Upper lobe of right lung (tissue), 1 donor: ENCODE measurements at places on chromosomes 12 and 14.

- peak; percentile 87 for DNase-seq
- no peak overlapping the region for H3K27ac ChIP-seq
- H3K4me1 ChIP-seq = peaks cover 21% of the 10 kb centered on the region
- H3K27me3 ChIP-seq = no peaks in the 10 kb centered on the region
These were observed 1.7 kb downstream of the RARG start for GRCh38 chr12:53230108-53230845.

GRCh38 chr14:54901380-54902142 is 1.1 kb downstream of the GCH1 start:
- peak overlapping the region; percentile 81 for H3K27ac ChIP-seq
- no peak for DNase-seq
- H3K4me1 ChIP-seq = peaks cover 5% of the 10 kb centered on the region
- H3K36me3 ChIP-seq = no peaks in the 10 kb centered on the region
- H3K27me3 ChIP-seq = no peaks in the 10 kb centered on the region
- peak overlapping the region; percentile 94 for H3K4me3 ChIP-seq

DNA sequence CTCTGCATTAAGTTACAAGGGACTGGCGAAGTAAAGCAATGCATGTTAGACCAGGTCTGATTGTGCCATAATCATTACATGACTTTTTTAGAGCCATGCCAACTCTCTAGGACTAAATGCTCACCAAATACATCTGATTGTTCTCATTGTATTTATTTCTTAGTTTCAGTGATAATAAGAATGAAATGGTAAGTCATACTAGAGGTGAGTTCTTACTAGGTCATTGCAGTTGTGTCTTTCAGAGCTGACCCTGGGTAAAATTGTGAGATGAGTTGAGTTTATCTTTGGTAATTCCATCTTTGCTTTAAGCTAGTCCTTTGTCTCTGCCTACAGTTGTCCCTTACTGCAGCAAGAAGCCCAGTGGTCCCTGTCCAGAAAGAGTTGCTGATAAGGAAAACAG is 73.2 kb downstream of the PRKCH start:
- H3K36me3 ChIP-seq = no peaks in the 10 kb centered on the region
- no peak for DNase-seq
- H3K4me3 ChIP-seq = no peak overlapping the region
- H3K27me3 ChIP-seq = no peaks in the 10 kb centered on the region

- H3K27ac ChIP-seq = no peak overlapping the region
- H3K27me3 ChIP-seq = no peaks in the 10 kb centered on the region
- DNase-seq = no peak
- peaks cover 5% of the 10 kb centered on the region for H3K4me1 ChIP-seq
- H3K36me3 ChIP-seq = no peaks in the 10 kb centered on the region
These were observed 31.9 kb downstream of the ETNK1 start for GRCh38 chr12:22656831-22657230.

- H3K36me3 ChIP-seq = peaks cover 51% of the 10 kb centered on the region
- DNase-seq = no peak
- no peaks in the 10 kb centered on the region for H3K27me3 ChIP-seq
- H3K4me3 ChIP-seq = no peak overlapping the region
- peaks cover 56% of the 10 kb centered on the region for H3K4me1 ChIP-seq
These were observed 7.8 kb upstream of the ITGB7 start for GRCh38 chr12:53214687-53215455.

DNA sequence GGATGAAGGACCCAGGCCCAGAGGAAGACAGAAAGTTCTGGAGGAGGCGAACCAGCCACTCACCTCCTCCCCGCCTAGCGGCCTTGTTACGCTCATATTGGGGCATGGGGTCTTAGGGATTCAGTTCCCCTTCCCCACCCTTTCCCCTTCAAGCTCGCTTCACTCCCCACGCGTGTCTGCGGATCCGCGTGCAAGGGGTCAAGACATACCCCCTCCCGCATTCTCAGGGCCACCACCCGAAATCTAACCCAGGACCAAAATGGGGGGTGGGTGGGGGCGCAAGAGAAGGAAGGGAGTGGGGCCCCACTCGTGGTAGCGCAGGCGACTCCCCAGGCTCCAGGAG is 584 bp upstream of the RFX4 start:
- DNase-seq = no peak
- H3K36me3 ChIP-seq = no peaks in the 10 kb centered on the region
- no peak overlapping the region for H3K4me3 ChIP-seq
- H3K27ac ChIP-seq = no peak overlapping the region
- peaks cover 19% of the 10 kb centered on the region for H3K4me1 ChIP-seq

DNA sequence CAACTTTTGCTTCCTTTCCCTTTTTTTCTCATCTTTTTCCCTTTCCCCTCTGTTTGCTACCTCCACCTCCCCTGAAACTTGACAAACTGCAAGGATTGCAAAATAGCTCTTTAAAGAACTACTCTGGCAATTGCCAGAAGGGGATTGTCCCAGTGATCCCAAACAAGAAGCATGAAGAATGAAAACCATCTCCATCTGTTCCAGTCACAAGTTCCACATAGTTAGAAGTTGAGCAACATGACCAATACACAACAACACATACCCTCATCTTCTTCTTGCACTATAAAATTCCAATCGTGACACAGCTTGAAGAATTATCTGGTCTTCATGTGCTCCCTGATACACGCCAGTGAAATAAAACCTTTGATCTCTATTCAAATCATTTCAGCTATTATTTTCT is 93.7 kb upstream of the USP15 start:
- no peak for DNase-seq
- H3K4me1 ChIP-seq = no peaks in the 10 kb centered on the region
- no peak overlapping the region for H3K27ac ChIP-seq
- H3K4me3 ChIP-seq = no peak overlapping the region

DNA sequence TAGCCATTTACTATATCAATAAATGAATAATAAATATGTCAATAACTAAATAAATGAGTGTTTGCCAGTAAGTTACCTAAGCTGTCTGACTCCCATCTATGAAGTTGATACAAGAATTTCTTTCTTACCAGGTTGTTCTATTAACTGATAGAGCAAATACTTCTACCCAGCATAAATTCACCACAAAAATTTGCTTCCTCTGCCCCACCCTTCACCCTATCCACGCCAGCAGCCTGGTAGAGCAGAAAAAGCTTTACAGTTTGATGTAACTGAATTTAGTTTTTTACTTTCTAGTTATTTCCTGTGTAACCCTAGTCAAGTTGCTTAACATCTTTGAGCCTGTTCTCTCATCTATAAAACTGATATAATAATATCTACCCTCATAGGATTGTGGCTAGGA is 94.9 kb upstream of the SLC16A7 start:
- H3K36me3 ChIP-seq = no peaks in the 10 kb centered on the region
- no peak for DNase-seq
- no peaks in the 10 kb centered on the region for H3K4me1 ChIP-seq
- no peak overlapping the region for H3K27ac ChIP-seq

GRCh38 chr12:84572196-84572595 is 340.4 kb downstream of the SLC6A15 start:
- no peaks in the 10 kb centered on the region for H3K36me3 ChIP-seq
- no peaks in the 10 kb centered on the region for H3K4me1 ChIP-seq
- no peak for DNase-seq
- H3K27ac ChIP-seq = no peak overlapping the region

DNA sequence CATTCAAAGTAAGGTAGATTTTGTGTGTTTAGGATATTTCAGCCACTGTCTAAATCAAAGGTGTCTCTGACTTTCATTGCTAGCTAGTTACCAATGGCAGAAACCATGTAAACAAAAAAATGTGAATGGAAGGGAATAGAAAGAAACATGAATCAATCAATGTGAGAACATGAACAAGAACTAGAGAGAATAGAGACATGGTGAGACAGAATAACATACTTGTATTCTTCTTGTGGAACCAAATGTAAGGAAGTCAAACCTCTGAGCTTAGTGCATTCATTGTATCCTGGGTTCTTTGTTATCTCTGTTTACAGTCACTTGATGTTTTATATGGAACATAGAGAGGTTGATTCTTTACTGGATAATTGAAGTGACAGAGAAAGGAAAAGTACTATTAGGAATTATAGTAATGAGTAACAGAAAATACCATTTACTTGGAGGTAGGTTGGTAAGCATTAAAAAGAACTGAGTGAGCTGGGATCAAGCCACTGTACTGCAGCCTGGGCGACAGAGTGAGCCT is 2.6 kb upstream of the WNK1 start:
- no peak for DNase-seq
- no peak overlapping the region for H3K27ac ChIP-seq
- no peaks in the 10 kb centered on the region for H3K27me3 ChIP-seq
- no peaks in the 10 kb centered on the region for H3K36me3 ChIP-seq

- no peak for DNase-seq
- H3K4me1 ChIP-seq = no peaks in the 10 kb centered on the region
- no peak overlapping the region for H3K4me3 ChIP-seq
- no peaks in the 10 kb centered on the region for H3K36me3 ChIP-seq
- no peaks in the 10 kb centered on the region for H3K27me3 ChIP-seq
These were observed 30.2 kb upstream of the SRGAP1 start for GRCh38 chr12:63814146-63814772.

- no peaks in the 10 kb centered on the region for H3K27me3 ChIP-seq
- no peaks in the 10 kb centered on the region for H3K4me1 ChIP-seq
- no peak overlapping the region for H3K27ac ChIP-seq
- H3K36me3 ChIP-seq = peaks cover 17% of the 10 kb centered on the region
- no peak for DNase-seq
- no peak overlapping the region for H3K4me3 ChIP-seq
These were observed 78.4 kb downstream of the FRMD6 start for GRCh38 chr14:51730098-51730497.

DNA sequence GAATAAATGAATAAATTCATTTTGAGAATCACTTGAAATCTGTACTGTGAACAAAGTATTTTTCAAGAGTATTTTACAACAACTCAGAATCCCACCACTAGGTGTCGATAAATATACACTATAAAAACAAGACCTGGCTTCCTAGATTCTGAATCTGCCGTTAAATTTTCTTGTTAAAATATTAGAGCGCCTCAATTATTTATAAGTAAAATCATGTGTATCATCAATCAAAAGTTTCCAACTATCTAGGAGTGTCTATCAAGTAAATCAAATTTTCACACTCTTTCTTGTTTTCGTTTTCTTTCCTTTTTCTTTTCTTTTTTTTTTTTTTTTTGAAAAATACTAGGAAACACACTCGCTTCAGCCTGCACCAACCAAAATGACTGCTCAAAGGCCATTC is 179.2 kb upstream of the DCN start:
- H3K4me1 ChIP-seq = no peaks in the 10 kb centered on the region
- peak overlapping the region; percentile 7 for H3K4me3 ChIP-seq
- H3K36me3 ChIP-seq = no peaks in the 10 kb centered on the region

DNA sequence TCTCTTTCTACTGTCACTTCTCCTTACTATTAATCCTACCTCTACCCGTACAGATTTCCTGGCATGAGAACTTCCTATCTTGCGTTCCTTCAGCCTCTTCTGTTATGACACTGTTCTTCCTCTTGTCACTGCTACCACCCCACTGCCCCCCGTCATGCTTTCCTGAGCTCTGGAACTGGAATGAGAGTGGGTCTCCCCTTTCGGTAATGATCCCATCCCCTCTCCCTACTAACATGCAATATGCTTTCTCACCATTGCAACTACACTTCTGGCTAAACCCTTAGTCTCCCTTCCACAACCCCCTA is 4.9 kb upstream of the AP1G2 start:
- peaks cover 28% of the 10 kb centered on the region for H3K27me3 ChIP-seq
- no peak overlapping the region for H3K4me3 ChIP-seq
- no peaks in the 10 kb centered on the region for H3K36me3 ChIP-seq
- H3K27ac ChIP-seq = peak overlapping the region; percentile 72
- DNase-seq = no peak

- no peak overlapping the region for H3K27ac ChIP-seq
- no peak for DNase-seq
- H3K4me3 ChIP-seq = no peak overlapping the region
- H3K27me3 ChIP-seq = no peaks in the 10 kb centered on the region
- peaks cover 10% of the 10 kb centered on the region for H3K4me1 ChIP-seq
These were observed 3.3 kb upstream of the CHURC1 start for GRCh38 chr14:64910847-64911495.

GRCh38 chr12:53221203-53222080 is 10.6 kb downstream of the RARG start:
- peak overlapping the region; percentile 79 for H3K4me3 ChIP-seq
- H3K27me3 ChIP-seq = no peaks in the 10 kb centered on the region
- DNase-seq = peak; percentile 92
- H3K4me1 ChIP-seq = peaks cover 61% of the 10 kb centered on the region

DNA sequence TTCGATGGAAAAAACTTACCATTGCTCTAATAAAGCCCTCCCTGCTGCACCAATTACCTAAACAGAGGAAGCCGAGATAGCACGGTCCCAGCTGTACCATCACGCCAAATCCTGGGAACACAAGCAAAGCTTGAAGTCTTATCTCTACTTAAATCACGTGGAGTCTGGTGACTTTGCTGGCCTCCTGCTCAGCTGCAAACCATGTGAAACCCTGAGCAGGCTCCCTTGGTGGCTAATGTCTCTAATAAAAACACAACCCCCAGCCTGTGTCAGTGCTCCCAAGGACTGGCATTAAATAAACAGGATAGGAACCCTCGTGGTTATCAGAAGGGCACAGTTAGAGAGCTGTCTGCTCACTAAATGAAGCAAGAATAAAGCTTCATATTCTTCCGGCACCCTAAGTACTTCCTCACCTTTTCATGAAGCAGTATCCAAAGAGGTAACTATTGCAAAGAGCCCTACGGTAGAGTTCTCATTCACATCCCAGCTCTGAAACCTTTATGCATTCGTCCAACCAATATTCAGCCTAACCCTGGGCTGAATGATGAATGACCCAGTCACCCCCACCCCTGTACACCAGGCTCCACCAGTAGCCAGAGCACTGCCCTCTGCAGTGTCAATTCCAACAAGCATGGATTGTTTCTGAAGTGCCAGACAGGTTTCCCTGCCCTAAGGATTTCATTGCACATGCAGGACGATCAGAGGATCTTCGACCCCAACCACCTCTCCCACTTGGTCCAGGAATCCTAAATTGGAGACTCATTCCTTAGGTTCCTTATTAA is 452.7 kb upstream of the TMPO start:
- H3K4me1 ChIP-seq = no peaks in the 10 kb centered on the region
- H3K27me3 ChIP-seq = peaks cover 3% of the 10 kb centered on the region
- no peaks in the 10 kb centered on the region for H3K36me3 ChIP-seq
- no peak overlapping the region for H3K27ac ChIP-seq
- no peak overlapping the region for H3K4me3 ChIP-seq
